ENCODE measurements at places on chromosomes 11 and 22.
A peak's percentile ranks its signal among the peaks of the same experiment; 100 is the strongest.

- DNase-seq, result no peak
Measured at GRCh38 chr11:6300325-6300724, 20.0 kb downstream of the CAVIN3 start.

GRCh38 chr22:35299217-35299672, 449 bp upstream of the TOM1 start:
- peak; percentile 60 for DNase-seq

GRCh38 chr22:34592123-34592740, 473.7 kb upstream of the ISX start:
- DNase-seq, result no peak

DNA sequence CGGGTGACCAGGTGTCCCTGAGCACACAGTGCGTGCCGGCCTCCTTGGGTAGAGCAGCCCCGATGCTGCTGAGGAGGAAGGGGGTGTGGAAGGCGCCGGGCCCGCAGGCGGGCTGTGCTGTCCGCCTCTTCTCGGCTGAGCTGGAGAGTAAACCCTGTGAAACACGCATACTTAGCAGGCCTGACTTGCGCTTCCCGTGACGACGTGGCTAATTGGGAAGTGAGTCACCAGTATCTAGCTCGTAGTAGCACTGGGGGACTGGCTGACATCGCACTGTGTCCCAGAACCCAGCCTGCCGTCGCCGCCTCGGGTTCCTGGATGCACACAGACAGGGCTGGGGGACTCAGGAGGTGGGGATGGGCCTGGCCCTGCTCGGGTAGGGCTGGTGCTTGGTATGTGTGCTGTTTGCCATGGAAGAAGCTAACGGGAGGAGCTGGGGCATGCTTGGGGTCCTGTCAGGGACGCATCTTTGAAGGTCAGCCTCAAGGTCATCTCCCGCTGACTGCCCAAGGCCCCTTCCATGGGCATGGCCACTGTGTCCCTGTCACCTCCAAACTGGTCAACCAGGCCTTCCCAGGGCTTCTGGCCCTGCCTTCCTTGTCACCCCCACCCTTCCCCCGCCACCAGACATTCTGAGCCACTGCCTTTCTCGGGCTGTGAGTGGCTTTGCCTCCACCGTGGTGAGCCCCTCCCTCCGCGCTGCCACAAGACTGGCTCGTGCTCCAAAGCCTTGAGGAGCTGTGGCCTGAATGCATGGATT, 1327.0 kb downstream of the BRD1 start:
- DNase-seq, result no peak

GRCh38 chr11:123519055-123519796, 89.2 kb downstream of the GRAMD1B start:
- peak; percentile 64 for DNase-seq

GRCh38 chr11:88335284-88335683, 2.3 kb downstream of the CTSC start:
- no peak for DNase-seq

Data from ELR (cell line).